Placental pericyte (primary cell): ENCODE measurements at places on chromosomes 2 and 18. TPM values are rescaled to one million over a fixed set of nuclear protein-coding genes. Genes with fewer than 3 reads are reported as not detected.

Gene ABCB6
- 22.3 and 24.8 TPM in 2 replicates for total RNA-seq

Gene HEATR5B
- total RNA-seq: 18.4 and 36.7 TPM in 2 replicates

Gene POTEI
- total RNA-seq: not detected in 2 replicates

Gene PLB1
- 0.86 and 2.4 TPM in 2 replicates for total RNA-seq

Gene NOSTRIN
- under 0.01 and 1.0 TPM in 2 replicates for total RNA-seq

Gene LAMA3
- 0.88 and 1.7 TPM in 2 replicates for total RNA-seq

Gene PROKR1
- total RNA-seq: not detected in 2 replicates
